Neural crest cell (in vitro differentiated cells): ENCODE measurements at places on chromosomes 6 and 20. TPM values are rescaled to one million over a fixed set of nuclear protein-coding genes. Genes with fewer than 3 reads are reported as not detected.

DNA sequence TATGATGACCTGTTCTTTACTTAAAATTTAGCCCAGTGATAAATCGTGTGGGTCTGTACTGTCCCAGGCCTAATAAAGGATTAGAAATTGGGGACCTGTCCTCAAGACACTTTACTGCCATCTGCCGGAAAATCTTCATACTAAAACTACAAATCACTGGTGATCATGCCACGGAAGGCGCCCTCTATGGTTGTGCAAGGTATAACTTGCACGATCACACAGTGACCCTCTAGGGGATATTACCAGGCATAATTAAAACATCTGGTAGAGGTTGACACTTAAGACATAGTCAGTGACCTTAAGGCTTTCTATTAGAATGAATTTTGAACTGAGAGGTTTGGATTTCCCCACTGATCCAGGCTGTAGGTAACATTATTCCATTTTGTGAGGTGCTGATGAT, 172.6 kb downstream of the BMP2 start:
- DNase-seq = peak; percentile 8

DNA sequence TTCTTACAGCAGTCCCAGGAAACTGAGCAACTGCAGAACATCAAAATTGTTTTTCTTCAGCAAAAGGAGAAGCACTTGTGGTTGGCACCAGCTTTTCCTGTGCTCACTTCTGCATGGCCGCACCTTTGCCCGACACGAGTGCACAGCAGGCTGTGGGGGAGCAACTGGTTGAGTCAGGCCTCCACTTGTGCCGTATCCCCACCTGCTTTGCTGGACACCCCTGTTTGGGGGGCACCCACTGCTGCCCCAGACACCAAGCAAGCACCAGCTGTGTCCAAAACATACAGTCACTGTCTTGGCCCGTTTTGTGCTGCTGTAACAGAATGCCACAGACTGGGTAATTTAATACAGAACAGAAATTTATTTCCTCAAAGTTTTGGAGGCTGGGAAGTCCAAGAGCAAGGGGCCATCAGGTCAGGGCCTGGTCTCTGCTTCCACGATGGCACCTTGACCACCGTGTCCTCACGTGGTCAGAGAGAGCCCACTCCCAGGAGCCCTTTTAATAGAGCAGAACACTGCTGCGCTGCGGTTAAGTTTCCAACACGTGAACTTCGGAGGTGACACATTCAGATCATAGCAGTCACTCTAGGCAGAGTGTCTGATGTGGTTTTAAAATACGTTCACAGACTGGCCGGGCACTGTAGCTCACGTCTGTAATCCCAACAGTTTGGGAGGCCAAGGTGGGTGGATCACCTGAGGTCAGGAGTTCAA, 8.7 kb upstream of the GMEB2 start:
- no peak for DNase-seq

- no peak for DNase-seq
Measured at GRCh38 chr20:17650301-17651128, 31.5 kb downstream of the RRBP1 start.

DNA sequence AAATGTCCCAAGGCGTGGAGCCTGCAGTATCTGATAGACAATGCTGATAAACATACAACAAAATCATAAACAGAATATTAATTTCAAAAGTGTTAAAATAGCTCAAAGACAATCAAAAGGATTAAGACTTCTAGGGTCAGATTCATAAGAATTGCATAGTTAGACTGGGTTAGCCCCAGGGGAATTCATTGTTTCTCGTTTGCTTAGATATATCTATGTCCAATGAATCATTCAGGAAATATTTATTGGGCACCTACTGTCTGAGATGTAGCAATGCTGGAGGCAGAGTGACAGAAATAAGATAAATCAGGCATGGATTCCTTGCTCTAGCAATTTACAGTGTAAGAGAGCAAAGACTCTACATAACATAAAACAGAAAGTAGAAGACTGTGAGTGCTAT, 124.4 kb upstream of the PRL start:
- no peak for DNase-seq

- DNase-seq = no peak
Measured at GRCh38 chr6:130895516-130895915, 68.3 kb downstream of the SMLR1 start.

KCNB1 gene
- total RNA-seq = 1.6 and 2.8 TPM in 2 replicates

- no peak for DNase-seq
Measured at GRCh38 chr20:45518282-45518681, 2.9 kb upstream of the SPINT3 start.

SMLR1 gene
- total RNA-seq = not detected in 2 replicates

- no peak for DNase-seq
Measured at GRCh38 chr6:19597809-19598320, 239.3 kb upstream of the ID4 start.

TMEM151B gene
- 19.0 and 21.2 TPM in 2 replicates for total RNA-seq

- no peak for DNase-seq
Measured at GRCh38 chr20:11222243-11222642, 548.4 kb upstream of the JAG1 start.

DNA sequence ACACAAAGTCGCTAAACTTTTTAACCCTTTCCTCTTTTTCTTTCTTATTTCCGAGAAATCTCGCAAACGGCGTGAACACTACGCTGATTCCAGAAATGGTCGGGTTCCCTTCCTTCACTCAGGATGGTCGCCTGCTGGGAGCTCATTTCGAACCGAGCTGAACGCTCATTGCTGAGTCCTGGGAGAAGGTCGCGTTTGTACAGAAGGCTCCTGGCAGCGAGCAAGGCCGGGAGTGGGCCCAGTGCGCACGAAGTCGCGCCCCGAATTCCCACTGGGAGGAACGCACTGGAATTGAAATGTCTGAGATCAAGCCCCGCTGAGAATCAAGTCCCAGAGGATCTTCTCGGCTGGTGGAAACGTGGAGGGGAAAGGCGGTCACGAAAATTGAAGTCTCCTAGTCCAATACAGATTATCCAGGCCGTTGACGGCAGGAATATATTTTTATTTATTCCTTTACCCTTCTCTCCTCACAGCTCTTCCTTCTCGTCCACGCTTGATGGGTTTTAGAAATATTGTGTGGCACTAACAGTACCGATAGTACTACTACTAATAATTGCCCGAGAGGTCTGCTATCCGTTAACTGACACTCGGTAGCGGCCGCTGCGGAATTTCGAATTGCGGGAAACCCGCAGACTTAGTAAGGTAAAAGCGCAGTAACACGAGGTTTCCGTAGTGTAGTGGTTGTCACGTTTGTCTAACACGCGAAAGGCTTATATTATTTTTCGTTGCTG, 207.2 kb upstream of the ZNF184 start:
- DNase-seq = no peak

DNA sequence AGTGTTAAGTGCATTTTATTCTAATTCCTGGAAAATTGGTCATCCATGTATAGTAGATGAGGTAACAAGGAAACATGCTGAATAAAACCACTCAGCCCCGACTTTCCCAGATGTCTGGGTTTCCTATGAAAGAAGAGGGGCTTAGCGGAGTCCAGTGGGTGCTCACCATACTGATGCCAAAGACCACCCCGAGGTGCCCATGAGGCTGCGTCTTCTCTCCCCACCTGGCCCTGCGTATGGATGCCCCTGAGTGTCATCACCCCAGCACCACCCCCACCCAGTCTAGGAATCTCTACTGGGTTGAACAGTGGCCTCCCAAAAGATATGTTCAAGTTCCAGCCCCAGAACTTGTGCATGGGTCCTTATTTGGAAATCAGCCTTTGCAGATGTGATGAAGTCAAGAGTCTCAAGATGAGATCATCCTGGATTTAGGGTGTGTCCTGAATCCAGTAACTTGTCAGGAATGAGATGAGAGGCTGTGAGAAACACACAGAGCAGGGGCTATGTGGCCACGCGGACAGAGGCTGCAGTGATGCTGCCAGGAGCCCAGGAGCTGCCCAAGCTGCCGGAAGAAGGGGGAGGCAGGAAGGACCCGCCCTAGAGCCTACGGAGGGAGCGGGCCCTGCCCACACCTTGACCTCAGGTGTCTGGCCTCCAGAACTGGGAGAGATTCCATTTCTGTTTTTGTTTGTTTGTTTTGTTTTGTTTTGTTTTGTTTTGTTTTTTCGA, 124.6 kb upstream of the CDH4 start:
- no peak for DNase-seq

- peak; percentile 46 for DNase-seq
Measured at GRCh38 chr6:125747589-125748405, 1.6 kb upstream of the HEY2 start.

DNA sequence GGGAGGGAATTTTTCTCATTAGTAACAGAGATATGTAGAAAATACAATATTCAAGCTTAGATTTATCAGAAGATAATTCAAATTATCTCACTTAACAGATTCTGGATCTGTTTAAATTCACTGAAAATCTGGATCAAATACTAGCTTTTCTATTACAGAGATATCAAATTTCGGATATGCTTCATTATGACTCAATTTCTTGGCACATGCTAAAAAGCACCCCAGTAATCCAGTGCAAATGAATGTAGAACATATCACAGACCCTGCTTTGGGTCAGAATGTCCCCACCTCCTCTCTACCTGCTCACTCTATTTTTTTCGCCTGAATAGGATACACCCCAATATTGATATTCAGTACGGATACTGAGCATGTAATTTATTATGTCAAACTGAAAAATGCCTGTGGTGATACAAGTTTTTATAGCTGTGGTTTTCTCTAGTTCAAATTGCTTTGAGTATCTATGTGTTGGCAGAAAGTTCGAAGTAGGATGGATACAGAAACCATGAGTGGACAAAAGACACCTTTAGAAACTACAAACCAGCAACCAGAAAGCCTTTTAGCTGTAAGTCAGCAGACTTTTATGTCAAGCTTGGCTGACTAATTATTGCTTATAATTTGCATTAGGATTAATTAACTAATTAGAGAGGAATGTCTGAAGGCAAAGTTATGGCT, 290.0 kb downstream of the TFAP2B start:
- DNase-seq = no peak
